ENCODE measurements at places on chromosomes 2 and 18. TPM values are rescaled to one million over a fixed set of nuclear protein-coding genes. Genes with fewer than 3 reads are reported as not detected.

Gene ELOA2
- total RNA-seq, result not detected

- DNase-seq, result peak; percentile 72
- peaks cover 45% of the 10 kb centered on the region for H3K4me1 ChIP-seq
- no peaks in the 10 kb centered on the region for H3K27me3 ChIP-seq
- H3K4me3 ChIP-seq, result peak overlapping the region; percentile 97
These were observed 519 bp downstream of the METTL4 start for GRCh38 chr18:2570772-2571199.

- no peak for DNase-seq
- no peak overlapping the region for H3K27ac ChIP-seq
- H3K36me3 ChIP-seq, result no peaks in the 10 kb centered on the region
- H3K4me3 ChIP-seq, result no peak overlapping the region
- H3K27me3 ChIP-seq, result no peaks in the 10 kb centered on the region
These were observed 388.7 kb upstream of the NRP2 start for GRCh38 chr2:205293559-205293958.

Gene INO80C
- 34.4 TPM for total RNA-seq

- no peak for DNase-seq
- peaks cover 11% of the 10 kb centered on the region for H3K4me1 ChIP-seq
- no peak overlapping the region for H3K27ac ChIP-seq
These were observed 138.5 kb downstream of the MEIS1 start for GRCh38 chr2:66573416-66573815.

GRCh38 chr2:70084973-70085710, 2.1 kb upstream of the PCBP1 start:
- peaks cover 44% of the 10 kb centered on the region for H3K4me1 ChIP-seq
- peaks cover 49% of the 10 kb centered on the region for H3K36me3 ChIP-seq
- peak overlapping the region; percentile 100 for H3K27ac ChIP-seq
- peak; percentile 84 for DNase-seq

- no peaks in the 10 kb centered on the region for H3K4me1 ChIP-seq
- H3K27me3 ChIP-seq, result no peaks in the 10 kb centered on the region
- H3K36me3 ChIP-seq, result no peaks in the 10 kb centered on the region
- H3K27ac ChIP-seq, result no peak overlapping the region
- no peak overlapping the region for H3K4me3 ChIP-seq
These were observed 357.6 kb upstream of the ATP5MC3 start for GRCh38 chr2:175539122-175539521.

Gene MERTK
- total RNA-seq, result 0.57 TPM

GRCh38 chr2:241565411-241565810, 6.9 kb downstream of the BOK start:
- H3K36me3 ChIP-seq, result no peaks in the 10 kb centered on the region
- H3K4me3 ChIP-seq, result no peak overlapping the region
- no peaks in the 10 kb centered on the region for H3K4me1 ChIP-seq
- peaks cover 4% of the 10 kb centered on the region for H3K27me3 ChIP-seq
- no peak overlapping the region for H3K27ac ChIP-seq
- no peak for DNase-seq
